ENCODE measurements at places on chromosomes 5 and 9. TPM values are rescaled to one million over a fixed set of nuclear protein-coding genes. Genes with fewer than 3 reads are reported as not detected.

GRCh38 chr5:26719803-26720202 lies 318.6 kb downstream of the CDH9 start:
- no peak for DNase-seq

DNA sequence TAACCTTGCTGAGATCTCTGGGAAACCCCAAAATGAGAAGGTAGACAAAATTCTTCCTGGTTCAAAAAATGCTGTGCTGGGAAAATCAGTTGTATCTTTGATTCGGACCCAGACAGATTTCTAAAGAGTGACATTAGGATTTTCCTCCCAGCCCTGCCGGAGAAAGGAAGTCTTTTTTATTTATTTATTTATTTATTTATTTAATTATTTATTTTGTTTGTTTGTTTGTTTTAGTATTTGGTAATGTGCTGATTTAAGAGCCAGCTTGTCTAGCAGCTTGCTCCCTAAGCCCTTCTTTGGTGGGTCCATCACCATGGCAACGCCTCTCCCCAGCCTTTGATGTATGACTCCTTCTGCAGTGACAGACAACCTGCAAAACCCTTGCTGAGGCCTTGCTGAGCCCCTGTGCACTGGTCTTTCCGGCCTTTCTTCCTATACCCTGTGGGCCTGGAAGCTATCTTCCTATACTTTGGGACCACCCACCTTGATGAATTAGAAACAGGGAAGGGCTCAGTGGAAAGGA lies 60.6 kb upstream of the AFAP1L1 start:
- DNase-seq: no peak

The SLC6A19 gene
- not detected for total RNA-seq

- no peak for DNase-seq
Measured at GRCh38 chr5:109743770-109744212, 54.1 kb downstream of the MAN2A1 start.

DNA sequence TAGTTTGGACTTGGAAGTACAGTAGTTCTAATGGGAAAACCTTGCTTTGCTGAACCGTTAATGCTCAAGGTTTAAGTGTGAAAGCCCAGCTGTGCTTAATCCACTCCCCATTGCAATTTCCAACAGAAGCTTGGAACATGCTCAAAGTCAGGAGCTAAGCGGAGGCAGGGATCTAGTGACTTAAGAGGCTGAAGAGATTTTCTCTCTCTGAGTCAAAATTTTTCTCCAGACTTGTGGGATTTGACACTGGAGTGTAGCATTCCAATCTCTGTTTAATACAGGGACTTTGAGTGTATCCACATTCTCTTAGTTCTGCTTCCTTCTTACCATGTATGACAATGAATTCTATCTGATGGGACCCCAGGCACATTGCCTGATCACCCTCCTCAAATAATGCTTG lies 471.8 kb downstream of the KIF4B start:
- no peak for DNase-seq

GRCh38 chr5:6746244-6746643 lies 33.0 kb downstream of the TENT4A start:
- DNase-seq: peak; percentile 41

GRCh38 chr5:151255621-151256286 lies 2.8 kb downstream of the GM2A start:
- peak; percentile 20 for DNase-seq

The HTR4 gene
- total RNA-seq: 0.33 TPM

DNA sequence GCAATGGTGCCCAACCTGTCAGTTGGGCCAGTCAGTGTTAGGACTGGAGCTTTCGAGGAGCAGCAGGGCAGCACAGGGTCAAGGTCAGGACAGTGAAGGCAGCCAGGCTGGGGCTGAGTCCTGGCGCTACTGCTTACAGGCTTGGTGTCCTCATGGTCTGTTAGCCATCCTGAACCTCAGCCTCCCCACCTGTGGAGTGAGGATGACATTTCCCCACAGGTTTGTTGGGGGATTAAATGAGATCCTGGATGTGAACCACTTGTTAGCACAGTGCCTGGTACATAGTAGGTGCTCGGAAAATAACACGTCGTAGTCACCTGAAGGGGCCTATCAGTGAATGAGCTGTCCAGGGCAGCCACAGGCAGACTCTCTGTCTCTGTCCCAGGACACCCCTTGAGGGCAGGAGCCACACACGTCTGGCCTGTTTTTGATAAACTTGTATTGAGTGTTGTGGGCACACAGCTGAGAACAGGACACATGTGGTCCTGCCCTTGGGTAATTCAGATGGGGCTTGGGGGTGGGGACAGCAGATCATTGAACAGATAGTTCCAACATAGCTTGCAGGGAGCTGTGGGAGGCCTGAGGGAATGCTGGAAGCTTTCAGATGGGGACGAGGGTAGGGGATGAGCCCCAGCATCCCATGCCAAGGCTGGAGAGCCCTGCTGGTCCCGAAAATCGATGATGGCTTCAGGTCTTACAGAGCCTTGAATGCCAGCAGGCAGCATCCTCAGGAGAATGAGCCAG lies 69.3 kb downstream of the AMBP start:
- DNase-seq: no peak

The NME5 gene
- 2.3 TPM for total RNA-seq

The CCL21 gene
- 143 TPM for total RNA-seq

- DNase-seq: no peak
Measured at GRCh38 chr9:68637020-68637419, 68.0 kb upstream of the PIP5K1B start.

GRCh38 chr9:112334432-112334841 lies 1.0 kb upstream of the PTBP3 start:
- no peak for DNase-seq

- DNase-seq: no peak
Measured at GRCh38 chr9:2255128-2255527, 240.0 kb downstream of the SMARCA2 start.

DNA sequence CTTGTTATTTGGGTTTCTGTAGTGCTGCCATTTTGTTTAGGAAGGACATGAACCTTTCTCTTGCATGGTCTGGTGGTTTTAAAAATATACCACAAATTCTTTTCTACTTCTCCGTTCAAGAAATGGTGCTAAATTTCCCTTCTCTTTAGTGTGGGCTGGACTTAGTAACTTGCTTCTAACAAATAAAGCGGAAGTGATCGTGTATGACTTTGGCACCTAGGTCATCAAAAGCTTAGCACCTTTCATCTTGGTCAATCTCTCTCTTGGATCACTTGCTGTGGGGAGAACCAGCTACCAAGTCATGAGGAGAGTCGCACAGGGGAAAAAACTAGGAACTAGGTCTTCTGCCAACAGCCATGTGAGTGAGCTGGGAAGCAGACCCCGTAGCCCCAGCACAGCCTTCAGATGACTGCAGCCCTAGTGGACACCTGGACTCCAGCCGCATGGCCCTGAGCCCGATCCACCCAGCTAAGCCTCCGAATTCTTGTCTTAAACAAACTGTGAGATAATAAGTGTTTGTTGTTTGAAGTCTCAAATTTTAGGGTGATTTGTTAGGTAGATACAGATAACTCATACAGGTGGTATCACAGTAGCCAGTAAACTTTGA lies 87.7 kb upstream of the CKMT2 start:
- DNase-seq: no peak

The NFIB gene
- total RNA-seq: 305 TPM

The EQTN gene
- total RNA-seq: not detected

- DNase-seq: no peak
Measured at GRCh38 chr5:74251141-74252035, 389.1 kb downstream of the ENC1 start.

The SHOC1 gene
- not detected for total RNA-seq

The LRRC14B gene
- not detected for total RNA-seq

GRCh38 chr5:5141625-5142525 lies 1.7 kb downstream of the ADAMTS16 start:
- DNase-seq: no peak

- DNase-seq: no peak
Measured at GRCh38 chr9:109117856-109118807, 1.6 kb downstream of the TMEM245 start.

- DNase-seq: peak; percentile 86
Measured at GRCh38 chr5:140246378-140247122, 56.4 kb downstream of the PFDN1 start.

The SLC12A7 gene
- total RNA-seq: 23.8 TPM

The MEF2C gene
- total RNA-seq: 94.1 TPM

The SPARC gene
- 913 TPM for total RNA-seq

GRCh38 chr9:34374339-34374738 lies 2.4 kb downstream of the MYORG start:
- DNase-seq: no peak

GRCh38 chr9:2664174-2665065 lies 42.8 kb downstream of the VLDLR start:
- no peak for DNase-seq

GRCh38 chr5:91178461-91178860 lies 204.7 kb downstream of the ARRDC3 start:
- no peak for DNase-seq

The RPL35 gene
- 1,074 TPM for total RNA-seq

- no peak for DNase-seq
Measured at GRCh38 chr5:175494264-175495183, 16.2 kb downstream of the SFXN1 start.

The ADRA1B gene
- 4.2 TPM for total RNA-seq

GRCh38 chr5:138843316-138844124 lies 31.6 kb downstream of the LRRTM2 start:
- no peak for DNase-seq

- no peak for DNase-seq
Measured at GRCh38 chr5:55306641-55307382, 682 bp downstream of the DHX29 start.

Measured in posterior vena cava (tissue), 2 donors.